ENCODE measurements at places on chromosomes 7 and 10. TPM values are rescaled to one million over a fixed set of nuclear protein-coding genes. Genes with fewer than 3 reads are reported as not detected.
A peak's percentile ranks its signal among the peaks of the same experiment; 100 is the strongest.

Gene MBL2
- total RNA-seq: not detected

- no peak for DNase-seq
These were observed 38.3 kb upstream of the TOMM7 start for GRCh38 chr7:22860784-22861482.

Gene MMP21
- total RNA-seq: 0.33 TPM

DNA sequence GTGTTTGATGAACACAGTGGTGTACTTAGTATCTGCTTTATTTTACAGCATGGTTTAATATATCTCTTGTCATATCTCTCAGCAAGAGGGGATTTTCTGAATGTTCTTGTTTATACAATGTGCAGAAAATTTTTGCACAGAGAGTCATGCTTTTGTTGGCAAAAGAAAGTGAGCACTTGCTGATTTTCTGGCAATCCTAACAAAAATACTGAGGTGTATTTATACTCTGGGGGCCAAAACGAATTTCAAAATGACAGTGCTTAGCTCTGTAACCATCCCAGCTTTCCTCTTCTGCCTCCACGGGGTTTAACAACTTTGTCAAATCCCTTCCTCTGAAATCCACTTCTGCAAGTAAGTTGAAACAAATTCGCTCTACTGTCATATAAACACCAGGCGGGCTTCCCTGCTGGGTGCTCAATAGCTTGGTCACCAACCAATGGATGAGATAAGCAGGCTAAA, 169.2 kb downstream of the NOC3L start:
- DNase-seq: no peak

- no peak for DNase-seq
These were observed 6.2 kb upstream of the CH25H start for GRCh38 chr10:89213191-89213808.

Gene BMS1
- 12.8 TPM for total RNA-seq

DNA sequence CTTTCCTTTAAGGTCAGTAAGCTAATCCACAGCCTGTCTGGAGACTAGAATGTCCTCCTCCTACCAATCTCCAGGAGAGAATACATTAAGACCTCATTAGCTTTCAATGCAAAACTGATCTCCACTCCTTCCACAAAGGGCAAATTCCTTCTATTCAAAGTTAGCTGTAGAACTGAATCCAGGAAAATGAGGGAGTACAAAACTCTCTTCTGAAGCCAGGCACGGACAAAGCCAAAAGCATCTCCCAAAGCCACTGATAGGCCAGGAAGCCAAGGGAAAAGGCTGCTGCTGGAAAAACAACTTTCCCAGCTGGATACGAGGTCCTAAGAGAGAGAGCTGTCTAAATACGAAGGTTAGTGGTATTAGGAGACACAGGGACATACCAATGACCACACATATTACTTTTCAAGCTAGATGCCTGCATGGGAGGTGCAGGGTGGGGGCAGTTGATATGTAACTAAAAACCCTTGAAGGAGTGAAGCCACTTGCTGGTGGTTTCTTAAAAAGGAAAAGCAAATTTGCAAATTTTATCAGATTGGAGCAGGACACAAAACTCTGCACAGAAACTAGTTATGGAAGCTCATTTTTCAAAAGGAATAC, 43.6 kb downstream of the MKX start:
- DNase-seq: no peak

GRCh38 chr7:130305433-130306042, 12.6 kb downstream of the CPA4 start:
- no peak for DNase-seq

GRCh38 chr7:1054861-1055450, 10.6 kb downstream of the GPR146 start:
- no peak for DNase-seq

- DNase-seq: peak; percentile 71
These were observed 325.4 kb downstream of the DNAJB6 start for GRCh38 chr7:157662110-157662791.

DNA sequence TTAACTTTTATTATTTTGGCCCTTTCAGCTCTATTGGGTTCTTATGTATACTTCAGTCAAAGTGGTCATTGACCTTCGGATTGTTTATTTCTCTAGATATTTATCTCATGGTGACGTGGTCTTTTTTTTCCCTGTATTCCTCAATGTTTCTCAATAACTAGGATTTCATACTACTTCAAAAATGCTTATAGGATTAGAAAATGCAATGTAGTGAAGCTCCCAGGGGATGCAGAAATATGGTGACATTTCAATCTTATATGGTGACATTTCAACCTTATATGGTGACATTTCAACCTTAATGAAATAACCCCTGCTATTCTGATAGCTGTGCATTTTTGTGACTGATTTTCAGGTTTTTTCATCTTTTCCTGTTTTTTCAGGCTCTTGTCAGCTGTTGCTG, 51.4 kb downstream of the CHRM2 start:
- no peak for DNase-seq

DNA sequence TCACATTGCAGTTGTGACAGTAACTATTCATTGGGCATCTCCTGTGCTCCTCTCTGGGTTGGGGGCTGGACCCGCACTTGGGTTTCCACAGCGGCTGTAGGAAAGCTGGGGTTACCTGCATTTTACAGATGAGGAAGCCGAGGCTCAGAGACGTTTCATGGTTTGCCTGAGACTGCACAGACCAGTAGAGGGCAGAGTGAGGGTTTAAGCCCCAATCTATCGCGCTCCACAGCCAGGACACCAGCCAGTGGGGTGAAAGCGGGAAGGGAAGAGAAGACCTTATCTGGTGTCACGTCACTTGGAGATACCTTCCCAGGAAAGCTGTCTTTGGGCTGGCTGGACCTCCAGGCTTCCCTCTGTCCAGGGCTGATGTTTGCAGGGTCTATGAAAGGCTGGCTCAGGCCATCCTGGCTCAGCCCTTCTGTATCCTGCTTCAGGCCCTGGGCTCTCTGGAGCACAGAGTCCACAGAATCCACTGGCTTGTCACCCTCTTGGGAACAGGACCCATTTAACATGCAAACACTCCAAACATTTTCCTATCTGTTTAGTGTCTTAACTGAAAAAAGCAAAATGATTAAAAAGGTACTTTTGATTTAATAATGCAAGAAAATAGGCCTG, 167.7 kb downstream of the EMX2 start:
- DNase-seq: no peak

Gene TFEC
- total RNA-seq: 12.4 TPM

DNA sequence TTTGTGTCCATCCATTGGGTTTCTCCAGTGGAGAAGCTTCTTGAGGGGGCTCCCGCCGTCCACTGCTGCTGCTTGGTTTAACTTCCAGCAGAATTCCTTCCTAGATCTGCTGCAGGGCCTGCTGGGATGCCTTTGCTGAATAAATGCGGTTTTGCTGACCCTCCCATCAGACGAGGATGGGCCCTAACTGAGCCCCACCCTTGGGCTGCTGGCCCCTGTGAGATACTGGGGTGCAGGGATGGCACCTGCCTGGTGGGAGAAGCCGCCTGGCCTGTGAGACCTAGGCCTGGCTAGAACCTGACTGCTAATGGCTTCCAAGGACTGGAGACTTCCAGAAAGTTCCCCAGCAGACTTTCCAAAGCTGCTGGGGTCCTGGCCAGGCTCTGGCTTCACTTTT, 43.8 kb downstream of the ZNF467 start:
- no peak for DNase-seq
